ENCODE measurements at places on chromosomes 4 and X. TPM values are rescaled to one million over a fixed set of nuclear protein-coding genes. Genes with fewer than 3 reads are reported as not detected.

DGKQ gene
- total RNA-seq, result 17.0 TPM

GLRA3 gene
- total RNA-seq, result not detected

CT45A10 gene
- not detected for total RNA-seq

XAGE1A gene
- total RNA-seq, result not detected

CT45A2 gene
- not detected for total RNA-seq

SNCA gene
- 5.3 TPM for total RNA-seq

GIMD1 gene
- total RNA-seq, result not detected

PRICKLE3 gene
- 8.1 TPM for total RNA-seq

BRS3 gene
- not detected for total RNA-seq

COX7B2 gene
- total RNA-seq, result not detected

HMGN5 gene
- total RNA-seq, result 9.0 TPM

GRK4 gene
- total RNA-seq, result 9.0 TPM

CORIN gene
- total RNA-seq, result 0.15 TPM

DKK2 gene
- total RNA-seq, result 0.54 TPM

TCEAL1 gene
- 58.2 TPM for total RNA-seq

CRMP1 gene
- not detected for total RNA-seq

IL1RAPL1 gene
- not detected for total RNA-seq

FAM114A1 gene
- 80.1 TPM for total RNA-seq

FRMPD4 gene
- total RNA-seq, result not detected

PCYT1B gene
- not detected for total RNA-seq

COL4A6 gene
- total RNA-seq, result 1.1 TPM

NUDT11 gene
- total RNA-seq, result 1.1 TPM

All from thyroid gland (tissue), 4 donors.